G401 (cell line): ENCODE measurements at places on chromosomes 2 and 18.

- DNase-seq: peak; percentile 64
These were observed at the start of gene ST8SIA5 for GRCh38 chr18:46756559-46757201. TSS of gene ST8SIA5 (minus strand) at chr18:46757053. CDS start at chr18:46756508, 545 bp downstream.

- DNase-seq: no peak
These were observed 1.6 kb downstream of the CNDP2 start for GRCh38 chr18:74497778-74498177.

GRCh38 chr2:86176597-86176996 is 18.7 kb downstream of the IMMT start:
- no peak for DNase-seq

DNA sequence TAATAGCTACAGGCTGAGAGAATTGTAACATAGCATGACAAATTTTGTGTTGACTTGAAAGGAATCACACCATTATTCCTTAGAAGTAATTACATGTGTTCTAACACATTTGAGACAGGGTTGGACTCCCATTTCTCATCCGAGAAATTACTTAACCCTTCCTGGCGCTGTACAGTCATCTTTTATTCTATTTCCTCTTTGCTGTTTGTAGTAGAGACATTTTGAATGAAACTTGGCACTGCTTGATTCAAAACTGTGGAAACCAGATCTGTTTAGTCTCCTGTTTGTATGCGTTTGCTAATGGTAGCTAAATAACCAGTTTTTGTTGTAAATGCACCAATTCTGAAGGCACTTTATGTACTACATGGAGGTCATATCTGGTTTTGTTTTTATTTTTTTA is 231.9 kb downstream of the ALPK2 start:
- DNase-seq: no peak

GRCh38 chr2:65937379-65938160 is 497.4 kb upstream of the MEIS1 start:
- DNase-seq: no peak

GRCh38 chr18:23887035-23887434 is 127.5 kb upstream of the TTC39C start:
- no peak for DNase-seq

DNA sequence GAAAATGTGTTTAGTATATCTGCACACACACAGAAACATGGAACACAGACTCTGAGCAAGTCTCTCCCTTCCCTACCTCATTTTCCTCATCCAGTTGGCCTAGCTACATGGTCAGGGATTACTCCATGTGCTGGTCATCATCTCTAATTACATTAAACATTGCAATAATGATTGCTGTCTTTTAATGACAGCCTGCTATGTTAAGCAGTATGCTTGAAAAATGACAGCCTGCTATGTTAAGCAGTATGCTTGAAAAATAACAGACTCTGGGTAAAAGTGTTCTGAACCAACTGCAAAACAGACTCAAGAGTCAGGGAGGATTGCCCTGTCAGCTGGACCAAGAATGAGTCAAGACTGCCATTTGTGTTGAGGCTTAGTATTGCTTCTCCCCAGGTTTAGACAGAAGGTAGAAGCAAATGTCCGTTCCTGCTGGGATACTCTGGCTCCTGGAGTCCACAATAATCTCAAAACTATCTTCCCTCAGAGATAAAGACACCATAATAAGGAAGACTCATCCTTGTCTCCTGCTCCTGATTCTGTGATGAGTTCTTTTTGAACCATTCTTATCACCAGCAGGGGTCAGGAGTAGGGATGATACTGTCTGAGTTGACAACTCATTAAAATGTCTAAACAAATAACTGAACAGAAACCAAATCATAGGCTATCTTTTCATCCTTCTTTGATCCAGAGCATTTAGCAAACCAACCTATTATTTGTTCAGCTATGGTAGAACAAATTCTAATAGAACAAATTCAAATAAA is 57.7 kb downstream of the CCDC93 start:
- DNase-seq: no peak

DNA sequence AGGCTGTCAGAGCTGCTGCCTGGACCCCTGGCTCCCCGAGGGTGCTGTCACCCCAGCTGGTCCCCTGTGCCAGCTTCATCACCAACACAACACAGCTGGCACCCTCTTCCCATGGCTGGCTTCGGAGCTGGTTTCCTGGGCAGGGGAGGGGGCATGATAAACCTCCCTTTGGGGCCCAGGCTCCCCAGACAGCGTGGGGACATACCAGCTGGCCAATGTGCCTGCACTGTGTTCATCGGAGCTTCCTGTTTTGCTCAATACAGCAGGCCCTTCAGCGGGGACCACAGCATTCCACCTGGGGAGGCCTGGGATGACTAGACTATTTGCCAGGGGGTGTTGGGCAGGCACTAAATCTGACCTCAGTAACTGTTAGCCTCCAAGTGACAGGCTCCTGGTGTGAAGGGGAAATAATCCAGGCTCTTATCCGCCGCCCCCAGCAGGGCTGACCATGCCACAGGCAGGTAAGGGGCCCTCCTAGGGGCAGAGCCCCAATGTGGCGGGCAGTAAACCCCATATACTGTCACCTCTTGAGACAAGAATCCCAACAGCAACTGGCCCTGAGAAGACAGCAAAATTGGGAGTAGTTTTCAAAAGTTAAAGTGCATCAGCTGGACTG is 44.6 kb downstream of the EMX1 start:
- DNase-seq: no peak

DNA sequence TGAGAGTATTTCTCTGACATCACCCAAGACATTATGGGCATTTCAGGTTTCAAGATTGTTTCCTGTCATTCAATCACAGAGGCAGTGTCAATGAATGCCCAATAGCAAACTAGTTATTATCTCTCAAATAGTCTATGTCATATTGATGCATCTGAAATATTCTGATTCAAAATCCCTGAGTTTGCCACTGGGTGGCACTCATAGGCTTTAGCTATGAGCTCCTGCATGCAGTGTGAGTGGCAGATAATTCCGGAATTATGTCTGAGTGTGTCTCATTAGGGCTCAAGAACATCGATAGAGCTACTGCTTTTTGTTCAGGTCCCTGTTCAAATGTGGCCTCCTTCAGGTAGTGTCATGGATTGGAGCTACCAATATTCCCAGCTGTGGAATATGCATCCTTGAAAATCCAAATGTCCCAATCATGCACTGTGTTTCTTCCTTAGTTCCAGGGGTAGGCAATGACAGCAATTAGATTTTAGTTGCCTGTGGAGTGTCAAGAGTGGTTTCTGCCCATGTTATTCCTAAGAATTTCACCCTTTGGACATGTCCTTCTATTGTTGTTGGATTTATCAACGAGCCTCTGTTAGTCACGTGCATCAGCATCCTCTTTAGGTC is 7.8 kb upstream of the OR6B3 start:
- DNase-seq: peak; percentile 34

GRCh38 chr2:60569680-60570111 is 16.2 kb upstream of the BCL11A start:
- no peak for DNase-seq

DNA sequence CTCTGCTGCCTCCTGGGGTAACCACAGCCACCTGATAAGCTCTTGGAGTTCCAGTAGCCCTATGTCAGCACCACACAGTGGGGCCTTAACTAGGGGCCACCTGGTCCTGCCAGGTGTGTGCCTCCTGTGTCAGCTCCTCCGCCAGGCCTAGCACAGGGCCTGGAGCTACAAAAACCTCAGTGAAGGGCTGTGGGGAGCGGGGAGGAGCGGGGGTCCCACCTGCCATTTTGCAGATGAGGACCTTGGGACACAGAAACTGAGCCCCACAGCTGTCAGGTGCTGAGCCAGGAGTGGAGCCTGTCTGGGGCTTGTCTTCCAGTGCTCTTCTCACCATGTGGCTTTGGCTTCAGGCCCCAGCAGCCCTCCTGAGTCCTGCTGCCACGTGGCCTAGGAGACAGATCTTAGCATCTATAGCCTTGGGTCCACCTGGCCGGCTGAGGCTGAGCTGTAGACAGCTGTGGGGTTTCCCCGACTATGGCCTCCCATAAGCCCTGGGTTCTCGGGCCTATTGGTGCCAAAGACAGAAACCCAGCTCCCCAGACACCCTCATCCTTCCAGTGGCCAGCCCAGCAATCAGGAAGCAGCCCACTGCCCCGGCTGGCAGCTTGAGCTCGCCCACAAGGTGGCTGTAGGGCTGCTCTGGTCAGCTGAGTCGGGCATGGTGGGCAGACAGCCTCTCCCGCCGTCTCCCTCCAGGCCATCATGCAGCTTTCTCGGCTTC is 104.5 kb upstream of the MCFD2 start:
- no peak for DNase-seq

DNA sequence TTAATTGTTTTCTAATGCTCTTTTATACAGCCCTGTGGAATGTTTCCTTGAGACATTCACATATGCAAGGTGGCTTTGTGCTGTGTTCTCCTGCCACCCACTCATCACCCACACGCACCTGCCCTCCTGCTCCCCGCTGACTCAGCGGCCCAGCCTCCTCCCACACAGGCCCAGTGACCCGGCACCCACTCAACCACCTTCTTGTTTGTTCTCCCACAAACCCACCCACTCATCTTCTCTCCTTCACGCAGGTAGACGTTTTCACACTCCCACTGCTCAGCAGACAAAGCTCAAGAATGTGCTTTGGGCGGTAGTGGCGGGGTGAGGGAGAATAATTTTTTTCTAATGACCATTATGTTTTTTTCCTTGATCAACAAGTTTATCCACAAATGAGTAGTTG is 28.6 kb upstream of the NEMP2 start:
- no peak for DNase-seq

DNA sequence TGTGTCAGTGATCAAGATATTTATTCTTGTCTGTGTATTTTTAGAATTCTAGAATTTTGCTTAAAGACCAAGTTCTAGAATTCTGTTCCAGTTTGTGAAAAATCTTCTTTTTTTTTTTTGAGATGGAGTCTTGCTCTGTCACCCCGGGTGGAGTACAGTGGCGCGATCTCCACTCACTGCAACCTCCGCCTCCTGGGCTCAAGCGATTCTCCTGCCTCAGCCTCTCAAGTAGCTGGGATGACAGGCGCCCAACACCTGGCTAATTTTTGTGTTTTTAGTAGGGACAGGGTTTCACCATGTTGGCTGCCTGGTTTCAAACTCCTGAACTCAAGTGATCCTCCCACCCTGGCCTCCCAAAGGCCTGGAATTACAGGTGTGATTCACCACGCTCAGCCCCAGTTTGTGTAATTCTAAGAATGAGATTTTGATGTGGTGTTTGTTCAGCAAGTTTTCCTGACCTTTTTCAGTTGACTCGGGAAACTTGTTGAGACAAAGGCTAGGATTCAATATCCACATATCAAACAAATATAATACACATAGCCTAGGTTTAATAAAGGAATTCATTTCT is 3.6 kb downstream of the EIF5B start:
- DNase-seq: no peak

DNA sequence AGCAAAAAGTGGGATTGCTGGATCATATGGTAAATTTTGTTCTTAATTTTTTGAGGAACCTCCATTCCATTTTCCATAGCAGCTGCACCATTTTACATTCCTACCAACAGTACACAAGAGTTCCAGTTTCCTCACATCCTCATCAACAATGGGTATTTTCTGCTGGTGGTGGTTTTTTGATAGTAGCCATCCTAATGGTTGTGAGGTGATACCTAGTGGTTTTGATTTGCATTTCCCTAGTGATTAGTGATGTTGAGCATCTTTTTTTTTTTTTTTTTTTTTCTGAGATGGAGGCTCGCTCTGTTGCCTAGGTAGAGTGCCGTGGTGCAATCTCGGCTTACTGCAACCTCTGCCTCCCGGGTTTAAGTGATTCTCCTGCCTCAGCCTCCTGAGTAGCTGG is 30.5 kb downstream of the METTL21A start:
- DNase-seq: no peak

DNA sequence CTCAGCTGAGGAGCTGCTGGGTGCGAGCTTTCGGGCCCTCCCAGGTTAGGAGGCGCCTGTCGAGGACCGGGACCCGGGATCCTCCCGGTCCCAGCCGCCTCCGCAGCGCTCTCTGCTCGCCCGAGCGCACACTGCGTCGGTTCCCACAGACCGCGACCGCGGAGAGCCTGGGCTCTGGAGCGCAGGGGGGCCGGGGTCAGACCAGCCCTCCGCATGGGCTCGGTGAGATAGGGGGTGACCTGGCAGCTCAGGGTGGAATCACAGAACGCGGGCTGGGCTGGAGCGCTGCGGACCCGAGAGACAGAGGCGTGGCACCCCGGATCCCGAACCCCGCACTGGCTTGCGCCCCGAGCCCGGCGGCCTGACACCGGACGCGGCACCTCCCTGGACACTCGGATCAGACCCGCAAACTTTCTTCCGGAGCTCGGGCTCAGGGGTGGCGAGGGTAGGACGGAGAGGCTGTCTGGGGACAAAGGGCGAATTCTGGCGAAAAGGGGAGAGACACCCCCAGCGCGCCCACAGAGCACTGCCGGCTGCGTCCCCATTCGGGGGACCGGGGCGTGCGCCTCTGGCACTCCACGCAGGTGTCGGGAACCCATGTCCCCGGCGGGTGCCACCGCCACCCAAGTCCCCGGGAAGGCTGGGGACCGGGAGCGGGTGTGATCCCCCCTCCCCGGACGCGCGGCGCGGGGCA is 612 bp downstream of the DIPK1C start:
- no peak for DNase-seq

- no peak for DNase-seq
These were observed 165.5 kb downstream of the EHBP1 start for GRCh38 chr2:62870966-62871365.

DNA sequence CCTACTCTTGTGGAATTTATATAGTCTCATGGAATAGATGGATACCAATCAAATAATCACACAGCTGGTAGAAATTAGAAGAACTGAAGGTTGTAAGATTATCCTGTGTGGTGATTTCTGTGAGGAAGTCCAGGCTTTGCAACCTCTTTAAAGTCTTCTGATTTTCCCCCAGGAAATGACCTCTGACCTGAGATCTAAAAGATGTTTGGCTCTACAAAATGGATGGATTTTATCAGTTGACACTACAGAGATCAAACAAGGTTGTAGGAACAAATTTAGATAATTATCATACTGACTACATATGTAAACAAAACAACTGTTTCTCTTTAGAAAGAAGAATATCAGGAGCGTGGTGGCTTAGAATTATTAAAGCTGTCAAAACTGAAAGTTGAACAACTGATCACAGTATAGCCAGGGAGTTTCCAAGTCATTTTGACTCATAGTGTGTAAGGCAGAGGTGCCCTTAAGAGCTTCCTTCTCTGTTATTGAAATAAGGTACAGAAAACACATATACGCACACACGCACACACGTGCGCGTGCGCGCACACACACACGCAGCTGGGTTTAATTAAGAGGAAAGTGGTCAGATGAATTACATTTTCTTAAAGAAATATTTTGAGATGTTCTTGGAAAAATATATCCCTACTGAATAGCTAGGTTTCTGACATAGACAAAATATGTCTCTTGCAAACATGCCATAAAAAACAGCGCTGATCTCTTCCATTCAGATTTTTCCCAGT is 35.5 kb upstream of the PELI1 start:
- no peak for DNase-seq
